ENCODE measurements at places on chromosomes 2 and 18.

GRCh38 chr2:209441541-209441940, 17.7 kb downstream of the MAP2 start:
- DNase-seq = no peak

DNA sequence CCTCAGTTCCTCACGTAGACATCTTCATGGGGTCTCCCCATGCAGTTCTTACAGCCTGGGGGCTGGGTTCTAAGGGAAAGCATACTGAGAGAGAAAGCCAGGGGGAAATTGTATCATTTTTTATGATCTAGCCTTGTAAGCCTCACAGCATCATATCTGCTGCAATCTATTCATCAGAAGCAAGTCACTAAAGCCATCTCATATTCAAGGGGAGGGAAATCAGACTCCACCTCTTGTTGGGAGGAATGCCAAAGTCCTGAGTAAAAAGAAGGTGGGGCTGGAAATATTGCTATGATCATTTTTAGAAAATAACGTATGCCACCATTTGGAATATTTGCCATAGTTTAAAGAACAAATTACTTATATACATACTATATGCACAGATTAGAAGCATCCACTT, 304.6 kb downstream of the TXNL1 start:
- no peak for DNase-seq

DNA sequence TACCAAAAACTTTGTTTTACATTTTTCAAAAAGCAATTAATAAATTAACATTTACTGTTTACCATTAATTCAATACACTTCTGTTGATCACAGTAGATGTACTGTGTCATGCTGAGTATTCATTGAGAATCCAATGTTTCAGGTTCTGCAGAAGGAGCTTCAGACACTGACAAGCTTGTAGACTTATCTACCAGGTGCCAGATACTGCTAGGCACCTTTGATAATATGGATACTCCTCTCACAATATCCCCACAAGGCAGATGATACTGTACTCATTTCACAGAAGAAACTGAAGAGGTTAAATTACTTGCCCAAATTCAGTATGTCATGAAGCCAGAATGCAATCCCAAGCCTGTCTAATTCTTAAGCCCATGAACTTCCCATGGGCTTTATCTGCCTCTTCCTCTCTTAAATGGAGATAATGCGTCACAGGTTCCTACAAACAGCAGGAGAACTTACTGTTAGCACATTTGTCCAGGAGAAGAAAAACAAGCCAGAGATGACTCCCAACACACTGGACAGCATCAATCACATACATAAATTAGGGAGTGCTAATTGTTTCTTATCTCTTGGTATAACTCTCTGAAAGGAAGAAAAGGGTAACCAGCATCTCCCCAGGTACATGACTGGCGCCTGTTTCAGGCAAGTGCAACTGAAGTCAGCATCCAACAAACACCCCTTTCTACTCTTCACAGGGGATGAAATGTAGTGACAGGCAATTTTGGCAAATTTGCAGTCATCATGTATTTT, 27.4 kb downstream of the ITSN2 start:
- no peak for DNase-seq

DNA sequence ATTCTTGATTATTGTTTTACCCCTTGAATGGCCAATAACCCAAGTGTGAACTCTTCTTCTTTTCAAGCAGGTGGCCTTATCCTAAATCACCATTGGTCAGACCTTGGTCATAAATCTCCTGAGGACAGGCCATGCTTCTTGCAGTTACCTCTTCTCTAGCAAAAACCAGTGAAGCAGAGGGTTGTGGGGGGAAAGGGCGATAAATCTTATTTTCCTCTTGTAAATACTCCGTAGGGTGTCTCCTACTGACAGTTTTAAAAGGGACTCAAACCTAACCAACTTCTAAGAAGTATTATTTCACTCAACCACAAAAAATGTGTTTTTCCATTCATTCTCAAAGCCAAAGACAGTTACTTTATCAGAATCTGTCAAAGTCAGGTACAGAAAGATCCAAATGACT, 168.1 kb upstream of the RMP24 start:
- DNase-seq = no peak

- no peak for DNase-seq
Measured at GRCh38 chr2:46555646-46556234, 76.4 kb downstream of the TMEM247 start.

DNA sequence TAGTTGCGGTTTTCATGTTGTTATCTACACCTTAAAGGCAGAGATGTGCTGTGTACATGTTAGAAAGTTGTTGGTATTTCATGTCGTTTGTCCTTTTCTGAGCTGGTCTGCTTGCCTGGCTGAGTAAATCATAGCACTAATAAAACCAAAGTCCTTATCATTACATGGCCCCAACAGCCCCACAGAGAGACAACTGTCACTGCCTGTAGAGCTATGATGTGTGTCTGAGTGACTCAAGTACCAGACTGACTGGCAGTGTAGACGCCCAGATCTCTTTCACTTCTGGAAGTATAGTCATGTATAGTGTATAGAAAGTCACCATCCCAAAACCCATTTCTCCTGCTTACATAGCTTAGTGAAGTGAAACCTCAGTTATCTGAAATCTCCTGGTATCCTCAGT, 4.3 kb downstream of the SOCS6 start:
- no peak for DNase-seq

Measured in SW480 (cell line).